Epithelial cell of esophagus (primary cell): ENCODE measurements at places on chromosomes 4 and X.

- DNase-seq, result no peak
Measured at GRCh38 chr4:187475901-187476300, 519.7 kb upstream of the ZFP42 start.

DNA sequence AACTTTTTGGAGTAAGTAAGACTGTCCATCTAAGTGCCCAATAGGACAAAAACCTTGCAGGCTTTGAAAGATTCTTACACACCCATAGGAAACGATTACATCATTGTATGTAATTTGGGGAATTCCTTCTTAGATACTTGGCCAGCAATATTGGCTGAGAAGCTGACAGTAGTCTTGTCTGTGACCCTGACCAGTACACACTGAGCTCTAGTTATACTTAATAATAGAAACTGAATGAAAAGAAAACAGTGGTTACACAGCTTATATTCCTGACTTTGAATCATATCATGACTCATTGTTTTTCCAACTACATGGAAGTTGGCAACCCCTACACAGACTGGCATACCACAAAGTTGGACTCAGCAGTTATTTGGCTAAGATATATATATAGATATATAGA, 7.1 kb upstream of the TLR2 start:
- DNase-seq, result peak; percentile 91

DNA sequence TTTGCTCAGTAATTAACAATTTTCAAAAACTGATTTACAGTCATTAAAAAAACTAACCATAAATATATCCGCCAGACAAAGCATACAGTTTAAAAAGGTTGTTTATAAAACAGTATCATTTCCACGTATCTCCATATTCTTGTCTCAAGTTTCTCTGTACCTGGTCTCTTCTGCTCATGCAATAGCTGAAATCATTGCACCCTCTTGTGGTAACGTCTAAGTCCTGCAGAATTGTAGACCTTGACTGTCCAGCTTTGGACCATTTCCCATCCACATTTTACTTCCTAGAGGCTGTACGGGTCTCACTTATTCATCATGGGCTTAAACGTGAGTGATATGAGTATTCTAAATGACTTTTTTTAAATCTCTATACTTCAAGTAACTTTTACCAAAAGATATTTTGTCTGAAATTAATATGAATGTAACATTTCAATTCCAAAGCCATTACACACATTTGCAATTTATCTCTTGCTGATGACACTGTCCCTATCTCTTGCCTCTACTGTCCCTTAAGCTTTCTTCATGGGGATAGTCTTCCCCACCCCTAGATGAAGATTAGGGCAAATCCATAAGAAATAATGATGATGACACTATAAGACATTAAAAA, 118.5 kb downstream of the BTC start:
- peak; percentile 78 for DNase-seq

GRCh38 chr4:4455210-4455865, 68.4 kb downstream of the NSG1 start:
- DNase-seq, result no peak

DNA sequence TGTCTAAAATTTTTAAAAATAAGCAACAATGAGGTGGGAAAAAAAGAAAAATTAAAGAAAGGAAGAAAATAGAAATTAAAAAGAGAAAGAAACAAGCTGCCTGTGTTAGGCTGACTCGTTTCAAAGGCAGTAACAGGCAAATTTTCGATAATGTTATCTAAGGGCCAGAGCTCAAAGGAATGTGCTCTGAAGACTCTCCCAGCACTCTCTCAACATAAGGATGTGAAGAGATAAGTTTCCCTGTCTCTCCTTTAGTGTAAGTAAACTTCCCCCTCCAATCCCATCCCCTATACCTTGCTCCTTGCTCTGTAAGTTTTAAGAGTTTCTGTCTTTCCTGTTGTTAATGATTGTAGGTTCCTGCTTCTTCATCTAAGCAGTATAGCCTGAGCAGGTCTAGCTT, 172.8 kb downstream of the TEX13C start:
- no peak for DNase-seq

- DNase-seq, result no peak
Measured at GRCh38 chrX:42704454-42704853, 73.5 kb downstream of the PPP1R2C start.
